ENCODE measurements at places on chromosomes 7 and 10.

DNA sequence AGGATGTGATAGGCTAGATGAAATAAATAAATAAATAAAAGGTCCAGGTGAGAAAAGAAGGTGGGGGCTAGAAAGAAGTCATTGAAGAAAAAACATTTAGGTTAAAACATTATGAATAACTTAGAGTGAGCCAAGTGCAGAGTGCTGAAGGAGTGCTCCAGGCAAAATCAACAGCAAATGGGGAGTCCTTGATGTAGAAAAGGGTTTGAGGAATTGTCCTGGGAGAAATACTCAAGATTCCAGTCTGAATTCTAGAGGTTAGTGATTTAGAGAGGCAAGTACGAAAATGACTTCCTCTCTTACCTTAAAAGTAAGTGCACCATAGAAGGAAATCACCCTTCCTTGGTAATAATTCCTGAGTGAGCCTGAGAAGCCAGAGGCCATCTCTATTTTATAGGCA, 19.7 kb downstream of the CAV1 start:
- no peak for DNase-seq

- DNase-seq = no peak
Measured at GRCh38 chr7:37109016-37109683, 339.5 kb downstream of the ELMO1 start.

DNA sequence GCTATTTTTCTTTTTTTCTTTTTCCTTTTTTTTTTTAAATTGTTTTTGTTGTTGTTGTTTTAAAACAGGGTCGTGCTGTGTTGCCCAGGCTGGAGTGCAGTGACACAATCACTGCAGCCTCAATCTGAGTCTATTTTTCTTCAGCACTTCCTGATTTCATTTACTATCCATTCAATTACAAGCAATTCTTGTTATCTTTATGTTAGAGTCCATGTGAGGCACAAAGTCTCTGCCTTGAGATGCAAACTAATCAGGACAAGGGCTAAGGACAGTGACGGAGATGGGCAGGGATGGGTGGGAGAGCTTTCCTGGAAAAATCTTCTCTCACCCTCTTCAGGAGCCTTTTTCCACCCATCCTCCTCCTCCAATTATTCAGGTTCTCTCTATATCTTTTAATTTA, 157.3 kb upstream of the AUTS2 start:
- DNase-seq = no peak

GRCh38 chr10:84334811-84335210, 6.4 kb downstream of the CCSER2 start:
- no peak for DNase-seq

DNA sequence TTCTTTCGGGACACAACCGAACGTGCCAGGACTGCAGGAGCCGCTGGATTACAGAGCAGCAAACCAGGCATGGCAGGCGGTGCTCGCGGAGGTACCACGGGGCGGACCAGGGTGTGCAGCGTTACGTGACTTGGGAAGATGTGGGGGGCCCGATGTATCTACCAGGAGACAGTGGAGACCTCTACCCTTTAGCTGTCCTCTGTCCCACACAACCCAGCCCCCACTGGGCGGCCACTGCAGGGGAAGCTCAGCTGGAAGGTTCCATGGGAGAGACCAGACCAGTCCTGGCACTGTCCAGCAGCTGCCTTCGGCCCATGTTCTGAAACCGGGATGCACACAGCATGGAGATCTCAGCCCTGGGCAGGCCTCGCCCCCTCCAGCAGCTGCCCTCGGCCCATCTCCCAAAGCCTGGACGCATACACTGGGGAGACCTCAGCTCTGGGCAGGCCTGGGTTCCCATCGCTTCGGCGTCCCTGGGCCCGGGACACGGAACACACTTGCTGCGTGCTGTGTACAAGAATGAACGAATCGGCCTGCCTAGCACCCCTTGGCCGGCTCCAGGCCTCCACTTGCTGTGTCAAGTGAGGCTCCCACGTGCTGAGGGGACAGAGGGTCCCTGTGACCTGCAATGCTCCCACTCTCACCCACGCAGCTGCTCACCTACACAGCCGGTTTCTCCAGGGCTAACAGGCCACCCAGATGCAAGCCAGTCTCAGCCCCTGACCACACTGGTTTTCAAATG, 177.4 kb downstream of the ELFN1 start:
- DNase-seq = no peak

DNA sequence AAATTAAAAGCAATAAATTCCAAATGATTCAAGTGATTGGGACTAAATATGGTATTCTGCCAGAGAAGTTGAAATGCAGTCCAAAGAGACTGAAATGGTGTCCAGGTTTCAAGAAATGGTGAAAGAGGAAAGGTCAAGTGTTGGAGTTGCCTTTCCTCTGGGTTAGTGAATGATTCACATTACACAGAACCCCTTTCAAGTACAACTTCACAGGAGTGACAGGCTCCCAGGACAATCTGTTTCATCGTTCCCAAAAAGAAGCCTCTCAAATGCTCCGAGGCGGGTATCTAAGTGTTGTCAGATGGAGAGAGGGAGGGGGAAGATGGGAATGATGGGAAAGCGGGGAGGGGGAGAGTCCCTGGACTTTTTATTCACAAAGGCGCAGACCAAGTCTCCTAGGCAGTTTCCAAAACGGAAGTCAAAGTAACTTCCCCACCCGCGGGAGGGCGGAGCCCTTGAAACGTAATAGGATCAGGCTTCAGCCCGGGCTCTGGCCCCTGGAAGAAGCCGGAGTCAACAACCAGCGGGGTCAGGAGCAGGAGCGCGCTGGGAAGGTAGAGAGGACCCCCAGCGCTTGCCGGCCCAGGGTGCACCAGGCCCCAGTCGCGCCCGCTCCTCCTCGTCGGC, 754 bp downstream of the SLC25A13 start:
- DNase-seq = peak; percentile 89

DNA sequence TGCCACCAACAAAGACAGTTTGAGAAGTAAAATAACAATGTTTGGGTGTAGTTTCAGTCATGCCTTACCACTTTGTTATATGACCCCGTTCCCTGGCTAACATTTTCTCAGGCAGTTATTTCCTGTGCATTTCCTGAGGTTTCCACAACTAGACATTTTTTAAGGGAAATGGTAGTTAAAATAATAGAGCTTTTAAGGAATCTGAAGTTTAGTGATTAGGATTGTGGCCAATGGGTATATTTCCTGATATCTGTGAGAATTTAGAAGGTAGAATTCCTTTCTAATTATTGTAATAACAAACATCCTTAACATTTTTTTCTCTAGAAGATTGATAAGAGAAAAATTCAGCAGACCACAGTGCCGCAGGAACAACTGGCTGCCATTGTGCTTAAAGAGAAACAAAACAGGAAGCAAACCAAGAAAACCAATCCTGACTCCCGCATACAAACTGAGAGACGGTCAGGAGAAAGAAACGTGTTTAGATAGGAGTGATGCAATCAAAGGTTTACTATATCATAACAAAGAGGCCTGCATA, 193.6 kb downstream of the MBL2 start:
- no peak for DNase-seq

DNA sequence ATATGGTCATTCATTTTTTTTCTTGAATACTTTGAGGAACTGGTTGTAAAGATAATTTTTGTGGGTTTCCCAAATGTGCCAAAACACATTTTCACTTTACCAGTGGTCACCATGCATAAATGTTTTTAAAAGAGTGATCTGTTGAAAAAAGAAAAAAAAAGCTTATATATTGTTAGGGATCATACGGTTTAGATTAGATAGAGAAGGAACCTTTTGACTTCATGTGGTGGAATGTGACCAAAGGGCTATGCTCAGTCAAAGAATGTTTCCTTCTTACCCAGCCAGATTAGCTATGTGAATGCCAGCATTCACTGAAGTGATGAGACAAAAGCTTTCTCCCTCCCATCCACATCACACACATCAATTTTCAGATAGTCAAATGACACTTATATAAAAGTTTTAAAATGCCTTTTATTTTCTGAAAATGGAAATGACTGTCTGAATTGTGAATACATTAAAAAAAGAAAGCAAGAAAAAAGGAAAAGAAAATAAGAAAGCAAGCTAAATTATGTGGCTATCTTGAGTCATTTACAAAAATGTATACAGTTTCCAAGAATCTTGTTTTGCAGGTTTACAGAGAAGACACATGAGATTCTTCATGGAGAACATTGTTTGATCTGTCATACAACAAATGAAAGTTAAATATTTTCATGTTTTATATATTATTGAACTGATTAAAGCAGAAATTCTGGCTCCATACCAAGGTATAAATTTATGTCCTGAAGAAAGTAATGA, 8.6 kb upstream of the CPED1 start:
- DNase-seq = no peak

DNA sequence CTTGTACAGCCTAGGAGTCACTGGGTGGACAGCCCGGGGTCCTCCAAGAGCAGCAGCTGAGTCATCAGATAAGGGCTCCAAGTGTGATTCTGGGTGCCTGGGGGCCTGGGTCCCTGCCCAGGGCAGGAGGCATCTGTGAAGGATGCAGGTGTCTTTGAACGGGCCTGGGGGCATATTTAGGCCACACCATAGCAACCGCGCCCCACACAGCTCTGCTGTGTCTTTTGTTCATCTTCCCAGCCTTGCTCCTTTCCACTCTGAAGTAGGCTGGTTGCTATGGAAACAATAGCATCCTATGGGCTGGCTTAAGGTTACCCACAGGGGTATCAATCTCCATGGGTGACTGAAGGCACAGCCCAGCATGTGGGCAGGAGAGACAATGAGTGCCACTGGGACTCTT, 324.7 kb downstream of the TCERG1L start:
- DNase-seq = no peak

DNA sequence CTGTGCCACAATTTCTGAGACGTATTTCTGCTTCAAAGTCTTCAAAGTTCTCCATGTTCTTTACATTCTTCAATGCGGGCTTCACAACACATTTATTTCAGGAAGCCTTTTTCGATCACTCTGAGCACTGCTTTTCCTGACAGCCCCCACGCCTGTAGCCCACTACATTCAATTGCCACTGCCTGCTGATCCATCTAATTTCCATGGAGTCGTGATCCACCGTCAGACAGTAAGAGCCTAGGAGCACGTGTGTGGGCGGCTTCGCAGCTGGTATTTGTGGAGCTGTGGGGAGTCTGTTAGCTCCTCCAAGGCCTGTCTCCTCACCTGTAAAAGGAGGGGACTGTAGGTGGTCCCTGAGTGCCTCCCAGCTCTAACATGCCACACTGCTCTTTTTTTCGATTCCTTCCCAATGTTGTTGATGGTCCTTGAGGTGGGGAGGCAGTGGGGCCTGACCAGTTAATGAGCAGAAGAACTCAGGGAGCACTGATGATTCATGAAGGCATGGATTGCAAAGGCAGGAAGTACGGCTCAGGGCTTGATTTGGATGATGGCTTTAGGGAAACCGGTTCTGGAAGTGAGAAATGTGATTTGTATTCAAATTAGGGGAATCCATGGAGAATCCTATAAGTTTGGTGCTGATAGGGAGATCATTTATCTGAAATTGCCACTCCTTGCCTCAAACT, 401.1 kb upstream of the PODXL start:
- DNase-seq = no peak

DNA sequence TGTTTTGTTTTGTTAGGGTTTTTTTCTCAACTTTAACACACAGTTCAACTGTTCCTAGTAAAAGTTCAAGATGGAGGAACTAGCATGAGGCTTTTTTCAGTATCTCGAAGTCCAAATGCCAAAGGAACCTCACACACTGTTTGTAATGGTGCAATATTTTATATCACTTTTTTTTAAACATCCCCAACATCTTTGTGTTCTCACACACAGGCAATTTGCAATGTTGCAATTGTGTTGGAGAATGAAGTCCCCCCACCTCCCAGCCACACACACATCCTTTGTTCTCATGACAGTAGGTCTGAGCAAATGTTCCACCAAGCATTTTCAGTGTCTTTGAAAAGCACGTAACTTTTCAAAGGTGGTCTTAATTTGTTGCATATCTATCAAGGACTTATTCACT, 120.9 kb downstream of the TWIST1 start:
- DNase-seq = no peak

- DNase-seq = no peak
Measured at GRCh38 chr10:47336387-47337134, 11.6 kb upstream of the RBP3 start.

DNA sequence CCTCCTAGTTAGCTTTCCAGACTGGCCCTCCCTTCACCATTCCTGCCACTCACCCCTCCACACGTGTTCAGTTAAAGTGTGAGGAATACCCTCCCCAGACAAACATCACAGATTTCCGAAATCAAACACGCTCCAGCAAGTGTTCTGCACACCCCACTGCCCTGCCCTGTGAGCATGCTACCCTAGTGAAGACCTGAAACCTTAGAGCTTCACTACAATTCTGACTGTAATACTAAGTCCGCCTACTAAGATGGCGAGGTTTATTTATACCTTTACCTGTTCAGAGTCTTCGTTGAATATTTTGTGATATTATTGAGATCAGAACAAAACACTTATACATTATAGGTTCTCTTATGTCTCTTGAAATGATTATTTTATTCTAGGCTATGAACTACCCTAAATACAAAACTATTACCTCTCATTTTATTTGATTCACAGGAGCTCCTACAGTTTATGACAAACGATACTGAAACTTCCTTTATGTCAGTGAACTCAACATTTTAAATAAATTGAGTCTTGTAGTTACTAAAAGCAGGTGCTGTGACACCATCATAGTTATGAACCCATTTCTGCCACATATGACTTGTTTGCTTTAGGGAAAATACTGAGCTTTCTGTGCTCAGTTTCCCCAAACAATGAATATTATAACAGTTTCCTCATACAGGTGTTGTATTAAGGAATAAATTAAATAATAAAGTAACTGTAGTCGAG, 8.6 kb downstream of the SCIN start:
- DNase-seq = no peak

GRCh38 chr7:142548978-142549377, 200.3 kb upstream of the PRSS1 start:
- no peak for DNase-seq

- no peak for DNase-seq
Measured at GRCh38 chr7:116271963-116272886, 61.9 kb downstream of the TES start.

Measured in NT2/D1 (cell line).